ENCODE measurements at places on chromosomes 13 and 19.

GRCh38 chr19:39109641-39110040 lies 15.9 kb upstream of the PAK4 start:
- DNase-seq: no peak

DNA sequence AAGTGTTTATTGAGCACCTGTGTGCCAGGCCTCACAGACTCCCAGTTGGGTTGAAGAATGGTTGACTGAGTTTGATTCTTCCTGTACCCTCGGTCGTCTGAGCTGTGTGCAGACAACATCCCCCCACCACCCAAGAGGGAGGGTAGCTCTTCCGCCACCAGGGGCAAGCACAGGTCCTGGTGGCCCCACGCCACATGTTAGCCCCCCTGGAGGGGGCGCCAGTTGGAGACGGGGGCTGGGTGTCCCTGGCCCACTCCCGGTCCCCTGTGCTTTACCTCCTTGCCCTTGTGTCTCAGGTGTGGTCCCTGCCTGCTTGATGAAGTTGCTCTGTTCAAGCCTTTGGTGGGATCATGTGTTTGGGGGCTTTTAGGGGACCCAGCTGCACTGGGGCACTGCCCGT lies 27.2 kb downstream of the COLGALT1 start:
- no peak for DNase-seq

DNA sequence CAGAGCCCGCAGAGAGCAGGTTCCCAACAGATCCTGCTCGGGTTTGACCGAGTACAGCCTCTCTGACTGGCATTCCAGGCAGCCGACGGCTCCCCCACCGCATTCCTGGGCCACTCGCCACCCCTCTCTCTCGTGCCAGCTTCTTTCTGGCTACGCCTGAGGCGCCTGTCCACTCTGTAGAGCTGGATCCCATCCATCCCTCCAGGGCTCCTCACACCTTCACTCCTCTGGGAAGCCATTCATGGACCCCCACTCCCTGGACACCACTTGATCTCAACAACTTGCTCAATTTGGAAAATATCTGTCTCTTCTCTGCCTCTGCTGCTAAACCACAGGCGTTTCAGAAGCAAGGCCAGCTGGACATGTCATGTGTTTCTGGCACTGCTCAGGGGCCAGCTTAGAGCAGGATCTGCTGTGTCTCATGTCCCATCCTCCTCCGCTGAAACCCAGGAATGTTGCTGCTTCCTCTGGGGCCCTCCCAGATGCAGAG lies 30.6 kb upstream of the ATP1A3 start:
- no peak for DNase-seq

DNA sequence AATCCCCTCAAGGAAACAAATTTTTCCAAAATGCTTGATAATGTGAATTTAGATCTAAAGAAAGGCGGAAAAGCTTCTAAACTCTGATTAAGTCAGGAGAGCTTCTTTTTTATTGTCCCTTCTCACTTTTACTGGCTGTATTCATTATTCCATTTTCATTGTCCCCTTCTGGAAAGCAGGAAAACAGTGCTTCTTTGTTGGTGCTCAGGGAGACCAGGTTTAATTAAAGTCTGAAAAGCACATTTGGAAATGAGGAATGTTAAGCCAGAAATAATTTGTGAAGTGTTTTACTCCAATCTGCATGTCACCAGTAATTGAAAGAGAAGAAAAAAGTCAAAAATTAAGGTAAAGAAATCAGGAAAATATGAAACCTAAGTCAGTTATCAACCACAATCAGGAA lies 43.5 kb upstream of the TSC22D1 start:
- no peak for DNase-seq

GRCh38 chr13:112240076-112240475 lies 136.1 kb upstream of the SPACA7 start:
- no peak for DNase-seq

DNA sequence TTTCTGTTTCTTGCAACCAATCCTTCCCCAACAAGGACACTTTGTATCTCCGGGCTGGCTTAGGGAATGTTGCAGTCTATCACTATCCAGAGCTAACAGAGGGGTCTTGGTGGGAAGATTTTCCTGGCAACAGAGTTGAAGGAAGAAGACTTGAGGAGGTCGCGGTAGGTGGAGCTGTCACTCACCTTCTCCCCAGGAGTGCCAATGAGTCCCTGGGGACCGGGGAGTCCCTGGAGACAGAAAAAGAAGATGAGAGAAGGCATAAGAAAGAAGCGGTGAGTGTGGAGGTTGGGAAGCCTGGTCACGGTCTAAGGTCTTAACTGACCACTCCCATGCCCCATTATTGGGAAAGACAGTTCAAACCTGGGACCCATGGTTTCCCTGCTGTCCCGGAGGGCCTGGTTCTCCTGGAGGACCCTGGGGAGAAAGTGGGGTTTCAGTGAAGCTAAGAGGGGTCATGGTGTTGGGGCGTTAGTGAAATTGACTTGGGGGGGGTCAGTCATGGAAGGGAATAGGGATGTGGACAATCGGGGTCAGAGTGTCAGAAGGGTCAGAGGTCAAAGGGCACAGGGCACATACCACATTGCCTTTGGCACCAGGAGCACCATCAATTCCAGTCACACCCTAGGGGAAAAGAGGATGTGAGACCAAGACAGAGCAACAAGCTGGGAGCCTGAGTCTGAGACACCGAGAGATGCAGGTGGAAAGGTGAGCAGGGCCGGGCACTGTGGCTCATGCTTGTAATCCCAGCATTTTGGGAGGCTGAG lies 18.7 kb downstream of the COL5A3 start:
- DNase-seq: no peak

DNA sequence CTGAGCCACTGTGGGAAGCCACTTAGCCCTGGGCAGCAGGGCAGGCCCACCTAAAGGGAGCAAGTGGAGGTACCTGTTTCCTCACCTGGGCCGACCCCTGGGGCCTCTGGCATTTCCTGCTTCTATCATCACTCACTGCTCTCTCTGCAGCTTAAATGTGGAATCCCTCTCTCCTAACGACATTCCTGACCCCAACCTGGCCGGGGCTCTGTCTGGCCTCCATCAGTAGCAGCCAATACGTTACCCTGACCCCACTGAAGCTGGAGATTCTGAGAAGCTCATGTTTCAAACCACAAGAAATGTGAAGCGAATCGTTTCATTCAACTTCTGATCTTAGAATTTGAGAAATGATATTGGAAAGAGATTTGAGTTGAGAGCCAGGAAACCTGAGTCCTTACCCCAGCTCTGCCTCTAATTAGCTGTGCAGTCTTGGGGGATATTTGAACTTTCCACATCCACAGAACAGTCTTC lies 39.9 kb downstream of the DOCK9 start:
- DNase-seq: no peak

GRCh38 chr13:85638815-85639393 lies 160.3 kb downstream of the SLITRK6 start:
- DNase-seq: no peak

GRCh38 chr13:75256922-75257321 lies 225.0 kb downstream of the TBC1D4 start:
- DNase-seq: no peak

DNA sequence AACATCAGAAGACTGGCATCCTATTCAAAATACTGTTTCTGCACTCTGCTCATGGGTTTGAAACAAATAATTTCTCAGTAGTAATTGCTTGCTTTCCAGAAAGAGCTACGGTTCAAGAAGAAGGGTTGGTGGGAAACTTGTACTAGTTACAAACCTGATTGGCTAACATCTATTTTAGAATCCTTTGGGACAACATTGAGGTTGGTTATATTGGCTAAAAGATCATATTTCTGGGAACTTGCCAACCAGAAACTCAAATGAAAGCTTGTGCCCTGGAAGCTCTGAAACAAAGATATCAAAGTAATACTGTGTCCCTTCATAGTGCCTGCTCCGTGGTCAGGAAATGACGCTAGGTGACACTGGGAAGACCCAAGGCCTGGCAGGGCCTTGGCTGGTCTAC lies 141.7 kb downstream of the LACC1 start:
- no peak for DNase-seq

GRCh38 chr19:13902993-13903555 lies 2.8 kb downstream of the BRME1 start:
- no peak for DNase-seq

- no peak for DNase-seq
Observed at GRCh38 chr19:16201011-16201391, 3.3 kb downstream of the AP1M1 start.

GRCh38 chr13:94178625-94179244 lies 300.7 kb downstream of the DCT start:
- no peak for DNase-seq

- DNase-seq: no peak
Observed at GRCh38 chr19:48663667-48664066, 9.2 kb downstream of the NTN5 start.

GRCh38 chr19:8311461-8312260 lies 3.5 kb upstream of the CD320 start:
- DNase-seq: no peak

GRCh38 chr13:39616087-39616694 lies 13.2 kb upstream of the LHFPL6 start:
- no peak for DNase-seq
